ENCODE measurements at places on chromosomes 1 and 21.

- no peak for DNase-seq
Measured at GRCh38 chr1:209319549-209319948, 264.0 kb upstream of the CAMK1G start.

- DNase-seq = peak; percentile 58
Measured at GRCh38 chr1:145977486-145978470, 13.3 kb downstream of the POLR3GL start.

GRCh38 chr1:38037221-38037939 lies 9.2 kb downstream of the POU3F1 start:
- no peak for DNase-seq

- no peak for DNase-seq
Measured at GRCh38 chr21:14526836-14527695, 19.0 kb downstream of the SAMSN1 start.

GRCh38 chr1:19240673-19241538 lies 10.4 kb downstream of the EMC1 start:
- no peak for DNase-seq

DNA sequence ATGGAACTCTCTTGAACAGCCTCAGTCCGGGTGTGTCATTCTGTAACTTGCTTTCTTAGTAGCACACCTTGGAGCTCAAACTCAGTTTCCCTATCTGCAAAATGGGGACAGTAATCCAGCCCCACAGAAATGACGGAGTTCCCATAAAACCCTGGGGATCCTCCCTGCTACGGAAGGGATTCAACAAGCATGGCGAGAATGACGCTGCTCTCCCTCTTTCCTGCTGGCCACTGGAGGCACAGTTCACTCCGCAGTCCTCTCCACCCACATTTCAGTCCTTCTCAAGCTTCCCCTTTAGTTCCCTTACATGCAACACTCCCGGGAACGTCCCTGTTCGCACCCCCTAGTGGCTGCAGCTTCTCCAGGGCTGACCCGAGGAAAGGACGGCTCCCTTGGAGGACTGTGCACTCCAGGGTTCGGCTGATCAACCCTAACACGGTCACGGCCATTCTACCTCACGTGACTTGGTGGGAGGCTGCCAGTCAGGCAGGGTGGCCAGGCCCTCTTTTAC lies 20.6 kb downstream of the RUNX3 start:
- peak; percentile 33 for DNase-seq

DNA sequence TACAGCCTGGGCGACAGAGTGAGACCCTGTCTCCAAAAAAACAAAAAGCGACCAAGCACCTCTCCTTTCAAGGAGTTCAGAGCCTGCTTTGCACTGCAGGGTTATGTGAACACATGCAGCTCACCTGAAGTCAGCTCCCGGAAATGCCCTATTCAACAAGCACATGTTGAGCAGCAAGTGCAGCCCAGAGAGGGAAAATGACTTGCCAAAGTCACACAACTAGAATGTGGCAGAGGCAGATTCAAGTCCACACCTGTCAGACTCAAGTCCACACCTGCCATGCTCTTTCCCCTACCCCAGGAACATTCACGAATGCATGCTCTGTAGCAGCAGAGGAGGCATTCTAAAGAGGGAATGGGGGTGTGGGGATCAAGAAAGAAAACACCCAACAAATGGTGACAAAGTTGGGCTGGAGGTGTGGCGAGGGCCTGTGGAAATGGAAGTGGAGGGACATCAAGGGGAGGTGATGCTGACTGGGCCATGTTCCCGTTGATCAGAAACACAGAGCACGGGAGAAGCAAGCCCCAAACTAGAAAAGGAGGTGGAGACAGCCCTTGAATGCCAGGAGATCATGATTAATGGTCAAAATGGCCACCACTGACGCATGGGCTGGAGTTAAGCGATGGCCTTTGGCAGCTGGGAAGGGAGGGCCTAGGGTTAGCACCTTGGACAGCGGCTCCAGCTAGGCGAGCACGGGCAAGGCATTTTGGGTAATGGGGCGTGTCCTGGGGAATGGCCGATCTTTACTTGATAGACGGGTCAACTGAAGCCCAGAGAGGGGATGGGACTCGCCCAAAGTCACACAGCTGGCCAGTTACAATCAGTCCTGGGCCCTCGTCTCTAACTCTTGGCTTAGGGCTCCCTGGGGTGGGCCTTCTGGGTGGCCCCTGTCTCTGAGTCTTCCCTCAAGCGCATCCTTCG lies 21.5 kb downstream of the RAP1GAP start:
- DNase-seq = no peak

GRCh38 chr1:5385096-5385799 lies 607.0 kb downstream of the NPHP4 start:
- no peak for DNase-seq

- no peak for DNase-seq
Measured at GRCh38 chr1:174157157-174157806, 2.0 kb upstream of the RABGAP1L start.

DNA sequence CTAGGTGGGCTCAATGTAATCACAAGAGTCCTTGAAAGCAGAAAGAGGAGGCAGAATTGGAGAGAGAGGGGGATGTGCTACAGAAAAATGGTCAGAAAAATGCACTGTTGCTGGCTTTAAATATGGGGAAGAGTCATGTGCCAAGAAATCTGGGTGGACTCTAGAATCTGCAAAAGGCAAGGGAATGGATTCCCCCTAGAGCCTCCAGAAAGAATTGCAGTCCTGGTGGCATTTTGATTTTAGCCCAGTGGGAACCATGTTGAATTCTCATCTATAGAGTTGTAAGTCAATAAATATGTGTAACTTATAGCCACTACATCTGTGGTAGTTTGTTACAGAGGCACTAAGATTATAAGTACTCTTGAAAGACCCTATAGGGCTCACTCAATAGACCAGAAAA lies 210.3 kb downstream of the ASTN1 start:
- DNase-seq = no peak

DNA sequence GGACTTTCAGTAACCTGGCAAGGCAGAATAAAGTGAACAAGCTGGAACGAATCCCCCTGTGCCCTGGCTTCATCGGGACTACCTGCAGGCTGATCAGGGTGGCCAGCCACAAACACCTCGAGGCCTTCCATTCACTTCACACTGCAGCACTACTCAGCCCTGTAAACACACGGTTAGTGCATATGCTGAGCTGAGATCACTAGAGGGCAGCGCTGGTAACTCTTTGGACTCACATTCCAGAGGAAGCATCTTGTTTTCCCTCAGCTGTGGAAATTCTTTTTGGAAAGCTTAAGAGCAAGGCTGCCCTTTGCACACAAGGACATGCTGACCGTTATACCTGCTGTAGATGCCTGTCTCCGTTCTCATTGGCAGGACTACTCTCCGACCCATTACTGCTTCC lies 32.1 kb downstream of the PCSK9 start:
- no peak for DNase-seq

GRCh38 chr1:54124472-54124871 lies 28.3 kb downstream of the CDCP2 start:
- no peak for DNase-seq

DNA sequence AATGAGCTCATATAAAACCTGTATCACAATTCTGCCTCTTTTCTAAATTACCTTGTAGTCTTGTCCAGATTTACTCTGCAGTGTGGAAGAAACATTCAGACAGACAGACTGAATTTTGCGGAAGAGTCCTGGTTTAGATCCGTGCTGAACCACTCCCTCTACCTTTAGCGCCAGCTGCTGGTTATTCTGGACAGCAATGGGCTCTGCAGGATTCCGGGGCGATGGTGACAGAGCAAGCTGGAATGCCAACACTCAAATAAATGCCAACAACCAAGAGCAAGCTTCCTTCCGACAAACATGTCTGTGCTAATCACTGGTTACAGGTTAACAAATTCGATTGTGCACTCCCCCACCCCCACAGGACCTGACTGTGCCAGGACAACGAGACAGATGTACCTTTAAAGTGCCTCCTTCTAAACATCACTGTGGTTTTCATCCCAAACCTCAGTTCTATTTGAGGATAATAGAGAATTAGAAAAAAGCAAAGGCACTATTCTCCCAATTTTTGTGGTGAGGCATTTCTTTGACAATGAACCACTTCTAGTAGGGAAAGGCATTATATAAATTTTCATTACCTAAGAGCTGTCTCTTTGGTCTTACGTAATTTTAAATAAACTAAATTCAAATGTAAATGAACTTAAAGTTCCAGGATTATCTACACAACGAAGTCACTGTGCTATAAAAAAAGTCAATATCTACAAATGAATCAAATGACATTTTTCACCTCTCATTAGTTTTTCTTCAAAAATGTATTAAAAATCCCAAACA lies 90.4 kb downstream of the INTS7 start:
- DNase-seq = no peak

GRCh38 chr1:62362061-62362917 lies 43.1 kb upstream of the KANK4 start:
- no peak for DNase-seq

DNA sequence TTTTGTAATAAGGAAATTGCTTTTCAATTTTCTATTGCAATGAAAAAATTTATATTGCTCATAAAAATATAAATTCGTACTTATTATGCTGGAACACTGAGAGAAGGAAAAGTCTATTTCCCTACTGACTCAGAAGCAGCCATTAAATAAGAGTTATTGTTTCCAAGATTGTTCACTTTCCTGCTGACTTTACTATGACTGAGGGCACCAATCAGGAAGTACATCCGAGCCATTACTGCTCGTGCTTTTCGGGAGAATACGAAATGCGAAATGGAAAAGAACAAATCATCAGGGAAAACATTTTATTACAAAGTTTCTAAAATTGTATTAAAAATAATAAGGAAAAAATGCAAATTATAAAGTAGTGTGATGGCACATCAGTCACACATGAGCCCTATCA lies 204.8 kb downstream of the AKT3 start:
- no peak for DNase-seq

DNA sequence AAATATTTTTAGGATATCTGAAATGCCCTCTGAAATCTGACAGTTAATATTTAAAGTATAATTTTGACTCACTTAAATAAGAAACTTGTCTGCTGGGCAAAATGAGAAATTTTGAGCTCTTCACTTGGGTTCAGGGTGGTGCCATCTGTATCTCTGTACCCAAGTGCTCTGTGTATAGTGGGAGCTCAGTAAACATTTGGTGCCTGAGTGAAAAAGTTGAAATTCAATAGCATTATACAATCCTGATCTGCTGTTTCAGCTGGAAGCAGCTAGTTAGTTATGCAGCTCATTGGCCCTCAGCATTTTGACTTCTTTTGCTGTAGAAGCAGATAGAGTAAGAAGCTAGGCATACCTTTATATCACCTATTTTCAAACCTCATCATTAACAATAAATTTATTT lies 73.3 kb downstream of the RPE65 start:
- DNase-seq = no peak

- DNase-seq = no peak
Measured at GRCh38 chr1:151346082-151346768, 827 bp downstream of the RFX5 start.

DNA sequence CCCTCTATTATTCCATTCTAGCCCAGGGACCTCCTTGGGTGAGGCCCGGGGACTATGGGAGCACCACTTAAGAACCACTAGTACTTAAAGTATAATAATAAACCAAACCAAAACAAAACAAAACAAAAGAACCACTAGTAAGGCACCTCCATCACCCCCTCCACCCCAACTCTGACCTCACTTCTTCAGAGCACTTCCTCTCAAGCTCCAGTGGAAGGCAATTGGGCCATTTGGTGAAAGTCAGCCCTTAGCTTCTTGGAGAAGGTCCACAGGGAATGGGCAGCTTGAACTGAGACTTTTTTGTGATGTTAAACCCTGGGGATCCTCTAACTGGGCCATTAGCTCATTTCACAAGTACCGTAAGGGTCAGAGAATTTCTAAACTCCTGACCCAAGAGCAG lies 237.3 kb downstream of the RHOU start:
- no peak for DNase-seq

DNA sequence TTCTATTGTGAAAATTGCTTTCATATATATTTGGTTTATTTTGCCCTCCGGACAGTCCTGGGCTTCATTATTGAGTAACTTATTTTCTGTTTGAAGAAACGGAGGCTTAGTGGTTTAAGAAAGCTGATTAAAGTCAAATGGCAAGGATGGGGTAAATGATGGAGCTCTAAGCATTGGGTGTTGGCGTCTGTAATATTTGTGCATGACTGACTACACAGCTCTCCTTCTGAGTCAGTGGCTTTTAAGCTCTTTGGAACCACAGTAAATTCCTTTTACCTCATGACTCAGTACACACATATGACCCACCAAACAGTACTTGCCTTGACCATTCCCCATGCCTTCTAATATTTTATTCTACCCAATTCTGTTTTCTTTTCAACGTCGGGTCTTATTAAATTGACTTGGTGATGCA lies 21.0 kb downstream of the B3GALT5 start:
- DNase-seq = peak; percentile 85

- DNase-seq = no peak
Measured at GRCh38 chr21:15472108-15473040, 257.4 kb upstream of the USP25 start.

DNA sequence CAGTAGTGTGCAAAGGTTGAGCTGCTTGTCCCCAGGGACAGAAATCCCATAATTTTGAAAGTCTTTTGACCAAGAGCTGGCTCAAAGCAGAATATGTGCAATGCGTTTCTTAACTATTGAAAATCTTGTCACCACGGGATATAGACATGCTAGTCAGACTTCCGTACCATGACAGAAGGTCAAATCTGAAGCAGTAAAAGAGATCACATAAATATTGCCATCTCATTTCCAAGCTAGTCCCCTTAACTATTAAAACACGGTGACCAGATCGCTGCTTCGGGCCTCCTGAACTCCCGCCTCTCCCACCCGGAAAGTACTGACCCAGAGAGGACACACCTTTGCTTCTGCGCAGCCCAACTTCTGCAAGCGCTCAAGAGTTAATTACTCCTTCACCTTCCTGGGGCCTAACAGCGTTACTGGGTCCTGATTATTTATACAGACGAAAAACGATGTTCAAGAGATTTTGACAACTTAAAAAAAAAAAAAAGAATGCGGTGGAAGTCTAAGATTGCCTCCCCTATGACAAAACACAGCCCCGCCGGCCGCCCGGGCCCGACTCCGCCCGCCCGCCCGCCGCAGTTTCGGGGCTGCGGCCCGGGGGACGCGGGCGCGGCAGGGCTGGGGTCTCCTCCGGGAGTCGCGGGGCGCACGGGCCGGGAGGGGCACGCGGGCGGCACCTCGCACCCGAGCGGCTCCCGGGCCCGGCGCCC lies 692 bp downstream of the SORT1 start:
- no peak for DNase-seq

DNA sequence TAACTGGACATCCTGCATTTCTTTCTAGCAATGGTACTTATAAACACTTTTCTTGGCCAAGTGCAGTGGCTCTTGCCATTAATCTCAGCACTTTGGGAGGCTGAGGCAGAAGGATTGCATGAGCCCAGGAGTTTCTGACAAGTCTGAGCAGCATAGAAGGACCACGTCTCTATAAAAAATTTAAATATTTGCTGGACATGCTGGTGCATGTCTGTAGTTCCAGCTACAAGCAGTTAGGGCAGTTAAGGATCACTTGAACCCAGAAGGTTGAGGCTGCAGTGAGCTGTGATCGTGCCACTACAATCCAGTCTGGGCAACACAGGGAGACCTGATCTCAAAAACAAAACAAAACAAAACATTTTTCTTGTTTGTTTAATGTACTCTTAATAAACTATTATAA lies 434.0 kb downstream of the PLA2G4A start:
- DNase-seq = no peak

GRCh38 chr1:179821524-179821923 lies 56.1 kb downstream of the TOR1AIP2 start:
- no peak for DNase-seq

Data from skeletal muscle cell (primary cell).